ENCODE measurements at places on chromosomes 4 and X. TPM values are rescaled to one million over a fixed set of nuclear protein-coding genes. Genes with fewer than 3 reads are reported as not detected.

GRCh38 chr4:173217727-173218126 lies 49.1 kb downstream of the GALNT7 start:
- no peak for DNase-seq

- no peak for DNase-seq
Measured at GRCh38 chr4:186948361-186949242, 224.9 kb upstream of the FAT1 start.

DNA sequence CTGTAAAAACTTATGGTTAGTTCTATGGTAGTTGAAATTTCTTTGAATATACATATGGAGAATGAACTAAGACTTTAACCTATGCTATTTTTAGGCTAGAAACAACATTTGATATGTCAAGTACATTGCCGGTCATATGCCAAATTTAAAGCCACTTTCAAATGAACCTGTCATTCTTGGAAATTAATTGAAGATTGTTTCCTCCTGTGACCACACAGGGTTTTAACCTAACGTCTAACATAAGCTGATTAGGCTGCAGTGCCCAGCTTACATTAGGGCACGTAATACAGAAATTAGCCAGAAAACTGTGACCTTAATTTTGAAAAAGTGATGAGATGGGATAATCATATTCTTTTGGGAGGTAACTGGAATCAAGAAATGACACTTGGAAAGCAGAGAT lies 645.9 kb downstream of the FSTL5 start:
- no peak for DNase-seq

NPFFR2 gene
- total RNA-seq = not detected

RNF212 gene
- total RNA-seq = 7.7 TPM

GNRHR gene
- total RNA-seq = not detected
